Right ventricle myocardium superior (tissue), 1 donor: ENCODE measurements at places on chromosomes 16 and 17. TPM values are rescaled to one million over a fixed set of nuclear protein-coding genes. Genes with fewer than 3 reads are reported as not detected.

The RABEP2 gene
- total RNA-seq, result 18.2 TPM

- no peak for DNase-seq
Observed at GRCh38 chr17:57379895-57380434, 123.6 kb downstream of the MSI2 start.

DNA sequence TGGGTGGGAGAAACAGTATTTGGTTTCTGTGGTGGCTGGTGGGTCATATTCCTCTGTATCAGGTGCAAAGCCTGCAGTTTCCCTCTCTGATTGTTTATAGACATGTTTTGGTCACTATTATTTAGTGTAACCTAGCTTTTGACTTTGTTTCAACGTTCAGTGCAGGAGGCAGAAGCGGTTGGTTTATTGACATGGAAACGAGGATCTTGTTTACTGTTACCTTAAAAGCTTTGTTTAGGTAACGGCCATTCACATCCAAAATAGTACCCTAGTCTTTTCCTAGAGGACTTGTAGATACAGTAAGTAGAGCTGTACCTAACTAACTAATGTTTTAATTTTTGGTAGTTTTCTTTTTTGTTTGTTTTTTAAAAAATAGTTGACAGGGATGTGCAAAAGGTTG is 3.5 kb downstream of the MSI2 start:
- DNase-seq, result no peak

DNA sequence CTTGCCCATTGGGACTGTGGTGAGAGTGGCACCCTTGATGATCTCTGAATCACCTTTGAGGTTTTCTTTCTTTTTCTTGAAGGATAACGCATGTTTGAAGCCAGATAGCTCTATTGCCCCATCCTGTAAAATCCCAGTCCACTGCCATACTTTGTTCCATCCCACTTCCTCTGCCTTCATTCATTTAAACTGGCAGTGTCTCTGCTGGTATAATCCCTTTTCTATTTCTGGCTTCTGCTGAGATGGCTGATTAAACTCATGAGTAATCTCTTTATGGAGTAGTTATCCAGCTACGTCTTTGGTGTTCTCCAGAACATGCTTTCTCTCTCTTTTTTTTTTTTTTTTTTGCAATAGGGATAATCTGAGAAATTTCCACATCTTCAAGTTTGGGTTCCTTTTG is 656.5 kb upstream of the SALL1 start:
- no peak for DNase-seq

DNA sequence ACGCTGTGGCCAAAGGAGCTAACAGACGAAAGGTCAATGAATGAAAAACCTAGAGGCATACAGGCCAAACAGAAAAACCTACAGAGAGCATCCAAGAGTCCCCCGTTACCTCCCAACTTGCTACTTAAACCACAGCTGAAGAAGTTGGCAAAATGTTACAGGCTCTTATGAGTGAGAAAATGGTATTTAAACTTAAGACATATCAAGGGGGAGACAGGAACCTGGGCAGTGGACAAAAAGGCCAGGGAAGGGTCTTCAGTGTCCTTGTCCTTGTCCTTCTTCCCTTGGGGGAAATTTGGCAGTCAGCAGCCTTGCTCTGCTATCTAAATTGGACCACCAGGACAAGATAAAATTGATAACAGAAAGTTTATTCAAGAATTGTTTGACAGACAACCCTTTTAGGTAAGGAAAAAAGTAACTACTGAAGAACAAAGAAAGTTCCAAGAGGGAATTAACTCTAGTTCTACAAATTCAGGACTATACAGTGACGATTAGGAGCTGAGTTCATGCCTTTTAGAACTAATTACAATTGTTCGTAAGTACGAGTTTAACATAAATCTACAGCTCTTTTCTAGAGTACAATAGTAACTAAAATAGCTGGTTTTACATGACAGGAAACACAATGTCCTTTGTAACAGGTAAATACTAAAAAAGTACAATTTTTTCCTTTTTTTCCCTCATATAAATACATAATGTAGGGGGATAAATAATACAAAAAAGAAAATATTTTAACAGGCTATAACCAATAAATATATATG is 3.8 kb upstream of the HOXB2 start:
- no peak for DNase-seq
